Activated naive CD8-positive, alpha-beta T cell treated with anti-CD3 and anti-CD28 coated beads for 36 hours (primary cell): ENCODE measurements at places on chromosomes 5 and 9.
A peak's percentile ranks its signal among the peaks of the same experiment; 100 is the strongest.

DNA sequence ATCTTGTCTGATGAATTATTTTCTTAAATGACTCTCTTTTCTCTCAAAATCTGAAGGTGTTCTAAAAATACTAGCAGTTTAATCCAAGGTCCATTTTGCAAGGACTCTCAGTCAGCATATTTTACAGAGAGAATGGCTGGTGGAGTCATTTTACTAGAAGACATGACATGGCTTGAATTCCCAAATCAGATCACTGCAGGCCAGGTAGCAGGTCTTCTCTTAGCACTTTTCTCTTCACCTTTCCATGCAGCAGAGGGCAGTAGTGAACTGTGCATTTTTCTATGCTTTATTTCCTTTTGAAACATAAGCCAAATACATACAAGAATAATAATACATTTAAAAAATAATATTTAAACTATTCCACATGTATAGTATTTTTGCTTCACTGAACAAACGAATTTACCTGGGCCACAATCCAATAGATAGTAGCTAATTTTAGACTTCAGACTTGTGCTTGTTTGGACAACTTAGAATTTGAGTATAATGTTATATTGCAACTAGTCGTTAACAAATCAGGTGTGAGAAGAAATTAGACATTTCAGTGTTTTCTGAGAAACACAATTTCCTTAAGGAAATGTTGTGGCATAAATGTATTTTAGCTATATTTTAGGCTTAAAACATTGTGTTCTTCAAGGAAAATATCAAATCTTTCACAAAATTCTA is 289.4 kb upstream of the DAB2 start:
- DNase-seq, result peak; percentile 8

GRCh38 chr9:100597236-100597635 is 19.4 kb downstream of the CAVIN4 start:
- no peak for DNase-seq

DNA sequence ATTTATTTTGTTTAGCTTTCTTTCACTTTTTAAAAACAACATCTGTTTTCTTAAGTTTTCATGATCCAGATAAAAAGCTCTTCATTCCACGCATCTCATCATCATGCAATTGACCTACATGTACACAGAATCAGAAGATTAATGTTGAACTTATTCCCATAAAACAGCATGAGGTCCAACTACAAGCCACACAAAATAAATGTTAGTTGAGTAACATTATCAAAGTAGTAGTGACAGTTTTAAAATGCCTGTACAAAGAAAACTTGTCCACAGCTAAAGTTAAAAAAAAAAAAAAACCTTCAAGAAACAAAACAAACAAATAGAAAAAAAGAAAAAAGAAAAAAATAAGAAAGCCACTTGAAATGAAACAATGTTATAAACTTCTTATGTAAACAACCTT is 846.3 kb downstream of the TLE1 start:
- DNase-seq, result no peak

GRCh38 chr9:82410306-82410705 is 421.7 kb downstream of the SPATA31D1 start:
- DNase-seq, result no peak

DNA sequence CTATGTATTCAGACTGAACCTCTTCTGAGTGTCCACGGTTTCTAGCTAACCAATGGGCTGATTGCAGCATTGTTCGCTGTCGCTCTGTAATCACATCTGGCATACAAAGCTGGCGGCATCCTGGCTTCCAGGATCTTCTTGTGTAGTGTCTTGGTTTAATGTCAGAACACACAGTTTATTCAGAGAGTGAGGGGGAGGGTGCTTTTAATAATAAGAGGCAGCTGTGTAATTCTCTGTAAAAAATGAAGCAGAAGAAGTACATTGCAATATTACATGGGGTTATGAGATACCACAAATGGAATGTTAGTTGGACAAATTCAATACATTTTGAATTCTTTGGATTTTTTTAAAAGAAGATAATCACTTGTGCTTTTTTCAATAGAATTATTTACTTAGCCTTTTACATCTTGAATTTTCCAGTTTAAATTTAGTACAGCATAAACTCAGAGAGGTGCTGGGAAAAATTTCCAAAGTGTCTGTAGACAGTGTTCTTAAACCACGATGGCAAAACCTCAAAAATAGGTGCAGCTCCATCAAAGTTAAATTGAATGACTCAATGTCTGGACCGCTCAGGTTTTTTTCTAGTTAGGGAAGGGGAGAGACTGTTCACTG is 206.0 kb downstream of the PCSK1 start:
- no peak for DNase-seq
